ENCODE measurements at places on chromosomes 16 and 17.

DNA sequence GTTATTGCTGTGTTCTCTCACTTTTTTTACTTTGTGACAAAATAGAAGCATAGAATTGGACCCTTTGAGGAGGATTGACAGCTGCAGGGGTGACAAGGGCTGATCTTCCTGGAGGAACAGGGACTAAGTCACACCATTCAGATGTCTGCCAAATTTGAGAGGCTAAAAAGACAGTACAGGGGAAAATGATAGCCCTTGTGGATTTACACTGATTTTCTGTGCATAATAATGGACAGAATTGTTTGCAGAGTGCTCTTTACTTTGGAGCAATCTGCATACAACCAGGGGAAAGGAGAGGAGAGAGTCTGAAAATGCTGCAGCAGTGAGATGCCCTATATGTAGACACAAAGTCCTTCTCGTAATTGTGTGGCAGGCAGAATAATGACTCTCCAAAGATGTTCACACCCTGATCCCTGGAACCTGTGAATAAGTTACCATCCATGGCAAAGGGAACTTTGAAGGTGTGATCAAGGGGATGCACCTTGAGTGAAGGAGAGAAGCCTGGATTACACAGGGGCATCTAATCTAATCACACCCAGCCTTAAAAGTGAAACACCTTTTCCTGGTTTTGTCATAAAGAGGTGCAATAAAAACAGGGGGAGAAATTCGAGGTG is 221.4 kb upstream of the CPHXL start:
- no peak for DNase-seq

- DNase-seq: peak; percentile 41
Measured at GRCh38 chr17:40168262-40168832, 8.9 kb upstream of the RAPGEFL1 start.

DNA sequence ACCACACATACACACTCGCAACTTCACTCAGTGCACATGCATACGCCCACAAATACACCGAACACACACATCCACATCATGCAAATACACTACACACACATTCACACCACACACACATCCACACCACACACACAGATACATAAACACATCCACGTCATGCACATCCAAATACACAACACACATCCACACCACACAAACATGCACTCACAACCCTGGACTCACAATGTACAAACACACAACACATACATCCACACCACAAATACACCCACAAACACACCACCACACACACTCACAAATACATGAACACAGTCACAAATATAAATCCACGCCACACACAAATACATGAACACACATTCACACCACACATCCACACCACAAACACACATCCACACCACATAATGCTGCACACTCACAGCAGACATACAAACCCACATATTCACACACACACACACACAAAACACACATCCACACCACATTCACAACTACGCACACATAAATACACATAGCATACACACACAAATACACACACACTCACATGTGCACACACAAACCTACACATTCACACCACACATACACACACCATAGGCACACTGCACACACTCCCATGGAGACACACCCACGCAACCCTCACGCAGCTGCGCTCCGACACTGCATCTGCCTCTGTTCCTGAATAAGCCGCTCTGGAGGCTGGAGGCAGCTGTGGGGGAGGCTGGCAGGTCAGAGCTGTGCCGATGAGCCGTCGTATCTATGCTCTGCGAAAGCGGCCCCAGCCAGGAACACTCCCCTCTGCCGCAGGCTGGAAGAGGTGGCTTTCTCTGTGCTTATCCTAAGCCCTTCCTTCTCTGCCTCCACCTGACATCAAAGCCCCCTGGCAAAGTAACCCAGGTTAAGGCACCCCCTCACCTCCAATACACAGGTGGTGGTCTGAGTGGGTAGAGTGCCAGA is 141.8 kb downstream of the GRIN2A start:
- DNase-seq: no peak

DNA sequence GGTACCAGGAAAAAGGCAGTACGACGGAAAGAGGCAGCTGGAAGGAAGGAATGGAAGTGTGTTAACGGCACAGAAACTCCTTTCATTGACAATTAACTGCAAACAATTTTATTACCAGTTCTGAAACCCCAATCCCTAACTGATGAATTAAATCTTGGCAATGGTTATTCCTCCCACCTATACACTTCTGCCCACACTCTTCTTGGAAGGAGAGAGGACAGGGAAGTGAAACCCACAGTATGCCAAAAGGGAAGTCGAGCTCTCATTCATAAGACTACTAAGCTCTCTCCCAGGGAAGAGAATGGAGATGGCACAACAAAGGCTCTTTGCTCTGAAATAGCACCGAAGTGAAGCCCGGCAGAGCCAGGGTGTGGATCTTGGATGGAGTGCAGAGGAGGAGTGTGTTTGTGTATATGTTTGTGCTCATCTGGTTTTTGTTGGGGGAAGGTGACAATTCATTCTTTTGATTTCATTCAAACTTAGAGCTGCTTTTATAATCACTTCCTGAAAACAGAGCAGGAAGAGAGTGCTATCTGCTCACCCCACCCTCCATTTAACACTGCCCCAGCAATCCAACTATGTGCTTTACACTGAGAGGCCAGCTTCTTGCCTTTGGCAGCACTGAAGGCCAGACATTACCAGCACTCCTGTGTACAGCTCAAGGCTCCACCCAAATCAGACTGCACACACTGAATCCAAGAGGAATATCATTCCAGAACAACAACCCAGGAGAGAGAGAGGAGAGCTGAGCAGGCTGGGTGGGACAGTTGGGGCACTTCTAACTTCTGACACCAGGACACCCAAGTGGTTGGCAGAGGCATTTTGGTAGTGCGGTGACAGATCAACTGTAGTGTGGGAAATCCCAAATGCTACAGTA is 68.7 kb downstream of the HIC1 start:
- no peak for DNase-seq

All from Panc1 (cell line).